ENCODE measurements at places on chromosomes 6 and 20.

GRCh38 chr20:37361336-37361735, 15.4 kb downstream of the SRC start:
- DNase-seq, result no peak

DNA sequence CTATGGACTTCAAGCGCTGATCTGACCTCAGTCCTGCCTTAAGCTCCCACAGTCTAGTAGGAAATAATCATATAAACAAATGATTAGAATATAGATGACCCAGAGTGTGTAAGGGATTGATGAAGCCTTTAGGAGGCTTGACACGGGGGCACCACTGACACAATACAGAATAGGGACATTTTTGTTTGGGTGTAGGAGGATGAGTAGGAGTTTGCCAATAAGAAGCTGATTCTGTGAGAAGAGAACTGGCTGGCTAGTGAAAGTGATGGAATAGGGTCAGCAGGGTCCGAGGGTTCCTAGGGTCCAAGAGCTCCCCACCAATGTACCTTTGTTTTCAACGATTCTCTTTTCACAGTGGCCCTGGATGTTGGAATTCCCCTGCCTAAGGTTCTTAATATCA, 7.1 kb upstream of the BPIFB4 start:
- DNase-seq, result no peak

GRCh38 chr6:32369660-32370059, 2.0 kb downstream of the TSBP1 start:
- no peak for DNase-seq

GRCh38 chr6:50093938-50094272, 44.2 kb upstream of the DEFB112 start:
- no peak for DNase-seq

- DNase-seq, result no peak
Measured at GRCh38 chr6:9086331-9086730, 651.0 kb upstream of the SLC35B3 start.

- no peak for DNase-seq
Measured at GRCh38 chr20:57061051-57061900, 205.2 kb downstream of the BMP7 start.

DNA sequence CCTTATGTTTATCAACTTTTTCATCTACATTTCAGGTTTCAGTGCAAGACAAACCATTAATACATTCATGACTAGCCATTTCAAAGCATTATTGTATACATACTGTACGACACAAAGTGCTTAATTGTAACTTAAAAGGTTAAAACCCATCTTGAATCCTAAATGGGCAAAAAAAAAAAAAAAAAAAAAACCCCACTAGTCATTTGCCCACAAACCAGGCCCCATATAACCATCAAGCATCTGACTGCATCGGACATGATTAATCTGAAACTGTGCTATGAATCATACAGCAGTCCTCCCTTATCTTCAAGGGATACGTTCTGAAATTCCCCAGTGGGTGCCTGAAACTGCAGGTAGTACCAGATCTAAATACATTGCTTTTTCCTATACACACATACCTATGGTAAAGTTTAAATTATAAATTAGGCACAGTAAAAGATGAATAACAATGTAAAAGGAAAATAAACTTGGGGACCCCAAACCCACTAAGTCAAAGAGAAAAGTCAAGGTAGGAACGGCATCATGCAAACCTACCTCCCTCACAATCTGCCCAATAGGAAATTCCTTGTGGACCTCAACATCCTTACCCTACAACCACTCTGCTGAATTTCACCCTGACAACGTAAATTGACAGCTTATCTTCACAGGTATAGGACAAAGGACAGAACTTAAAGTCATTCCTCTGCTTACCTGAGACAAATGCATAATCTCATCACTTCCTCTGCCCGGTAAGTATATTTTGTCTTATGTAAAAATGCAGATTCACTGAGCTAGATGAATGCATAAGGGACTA, 14.3 kb downstream of the B4GALT5 start:
- peak; percentile 81 for DNase-seq

DNA sequence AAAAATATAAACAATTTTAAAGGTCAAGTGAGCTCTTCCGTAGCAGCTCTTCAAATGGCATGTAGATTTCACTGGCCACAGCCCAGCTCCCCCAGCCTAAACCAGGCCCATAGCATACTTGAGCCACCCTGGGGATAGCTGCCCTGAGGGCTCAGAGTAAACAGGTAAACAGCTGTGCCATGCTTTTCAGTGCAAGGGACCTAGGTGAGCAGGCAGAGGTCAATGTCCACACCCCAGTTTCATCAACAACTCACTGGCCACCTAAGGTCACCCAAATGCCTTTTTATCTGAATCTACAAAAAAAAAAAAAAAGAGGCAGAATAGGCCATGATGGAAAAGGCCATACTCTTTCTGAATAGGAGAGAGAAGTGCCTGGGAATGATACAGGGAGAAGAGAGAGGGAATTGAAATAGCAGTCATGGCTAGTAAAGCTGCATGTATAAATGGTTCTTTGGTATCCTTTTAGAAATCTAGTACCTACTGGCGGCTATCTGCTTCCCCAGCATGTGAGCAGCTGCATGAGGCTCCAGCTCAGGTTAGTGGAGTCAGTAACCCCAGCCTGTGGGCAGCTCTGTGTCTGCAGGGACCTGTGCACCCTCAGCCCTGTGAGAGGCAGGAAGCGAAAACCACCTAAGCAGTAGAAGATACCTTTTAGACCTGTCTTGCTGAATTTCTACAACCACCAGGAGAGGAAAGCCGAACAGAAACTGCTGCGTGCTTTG, 77.0 kb downstream of the FOXA2 start:
- no peak for DNase-seq

DNA sequence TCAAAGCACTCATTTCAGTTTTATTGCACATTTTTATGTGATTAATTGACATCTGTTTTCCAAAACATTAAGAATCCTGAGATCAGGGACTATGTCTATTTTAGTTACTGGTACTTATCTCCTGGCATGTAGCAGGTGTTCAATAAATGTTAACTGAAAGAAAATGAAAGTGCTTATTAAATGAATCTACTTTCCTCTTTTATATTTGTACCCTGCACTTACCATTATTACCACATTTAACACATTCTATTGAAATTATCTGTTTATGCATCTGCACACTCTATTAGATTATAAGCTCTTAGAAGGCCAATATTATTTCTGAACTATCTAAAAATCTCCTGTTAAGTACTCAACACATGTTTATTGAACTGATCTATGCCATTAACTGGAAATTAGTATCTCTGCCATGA, 131.9 kb downstream of the EPM2A start:
- no peak for DNase-seq

GRCh38 chr20:44176833-44177534, 10.0 kb downstream of the JPH2 start:
- peak; percentile 92 for DNase-seq

GRCh38 chr6:51830666-51831065, 256.7 kb downstream of the PKHD1 start:
- no peak for DNase-seq

DNA sequence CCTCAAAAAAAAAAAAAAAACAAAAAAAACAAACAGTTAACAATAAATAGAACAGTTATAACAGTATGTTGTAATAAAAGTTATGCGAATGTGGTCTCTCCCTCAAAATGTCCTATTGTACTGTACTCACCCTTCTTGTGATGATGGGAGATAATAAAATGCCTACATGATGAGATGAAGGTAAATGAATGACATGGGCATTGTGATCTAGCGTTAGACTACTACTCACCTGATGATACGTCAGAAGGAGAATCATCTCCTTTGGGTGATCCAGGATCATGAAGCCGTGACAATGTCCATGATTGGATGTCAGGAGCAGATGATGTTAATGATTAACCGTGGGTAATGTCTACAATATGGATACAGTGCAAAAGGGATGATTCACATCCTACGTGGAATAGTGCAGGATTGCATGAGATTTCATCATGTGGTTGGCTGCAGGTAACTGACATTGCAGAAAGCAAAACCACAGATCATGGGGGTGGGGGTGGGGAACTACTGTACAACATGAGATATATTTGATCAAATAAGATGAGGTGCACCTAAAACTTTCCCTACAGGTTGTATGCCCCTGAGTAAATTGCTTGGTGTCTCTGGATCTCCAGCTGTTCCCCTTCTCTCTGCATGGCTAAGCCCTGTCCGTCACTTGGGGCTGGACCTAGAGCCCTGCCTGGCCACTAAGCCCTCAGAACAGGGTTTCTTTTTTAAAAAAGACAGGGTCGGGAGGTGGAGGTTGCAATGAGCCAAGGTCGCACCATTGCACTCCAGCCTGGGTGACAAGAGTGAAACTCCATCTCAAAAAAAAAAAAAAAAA, 6.2 kb upstream of the RBCK1 start:
- peak; percentile 87 for DNase-seq

DNA sequence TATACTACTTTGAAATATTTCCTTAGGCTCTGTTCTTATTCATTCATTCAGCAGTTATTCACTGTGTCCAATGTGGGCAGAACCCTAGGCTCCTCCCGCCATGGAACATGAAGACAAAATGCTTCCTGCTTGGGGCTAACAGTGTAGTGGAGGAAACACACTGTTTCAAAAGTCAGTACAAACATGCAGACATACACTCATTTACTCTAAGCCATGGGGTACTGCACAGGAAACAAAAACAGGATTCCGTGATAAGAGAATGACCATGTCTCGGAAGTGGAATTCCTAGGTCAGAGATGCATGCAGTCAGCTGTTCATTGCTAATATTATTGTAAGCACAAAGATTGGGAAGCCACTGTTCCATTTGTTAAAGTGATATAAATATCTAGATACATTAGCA, 18.4 kb upstream of the FAM209A start:
- DNase-seq, result no peak

- DNase-seq, result peak; percentile 7
Measured at GRCh38 chr6:30882204-30882758, 2.0 kb upstream of the DDR1 start.

Measured in PC-9 (cell line).